Choroid plexus epithelial cell (primary cell): ENCODE measurements at places on chromosomes 16 and 17.

GRCh38 chr16:48366165-48367093, 18.8 kb downstream of the SIAH1 start:
- peak; percentile 92 for DNase-seq

GRCh38 chr16:66878067-66878466, 2.2 kb upstream of the PDP2 start:
- DNase-seq: peak; percentile 28

GRCh38 chr17:8369944-8370343, 6.6 kb downstream of the KRABD2 start:
- DNase-seq: no peak

GRCh38 chr16:2085669-2086068, 37.9 kb downstream of the TSC2 start:
- DNase-seq: peak; percentile 19

GRCh38 chr17:2207815-2208515, 95.6 kb downstream of the SMG6 start:
- peak; percentile 31 for DNase-seq

GRCh38 chr16:75931043-75931442, 204.8 kb upstream of the CPHXL start:
- DNase-seq: peak; percentile 13
